ENCODE measurements at places on chromosomes 4 and X.

DNA sequence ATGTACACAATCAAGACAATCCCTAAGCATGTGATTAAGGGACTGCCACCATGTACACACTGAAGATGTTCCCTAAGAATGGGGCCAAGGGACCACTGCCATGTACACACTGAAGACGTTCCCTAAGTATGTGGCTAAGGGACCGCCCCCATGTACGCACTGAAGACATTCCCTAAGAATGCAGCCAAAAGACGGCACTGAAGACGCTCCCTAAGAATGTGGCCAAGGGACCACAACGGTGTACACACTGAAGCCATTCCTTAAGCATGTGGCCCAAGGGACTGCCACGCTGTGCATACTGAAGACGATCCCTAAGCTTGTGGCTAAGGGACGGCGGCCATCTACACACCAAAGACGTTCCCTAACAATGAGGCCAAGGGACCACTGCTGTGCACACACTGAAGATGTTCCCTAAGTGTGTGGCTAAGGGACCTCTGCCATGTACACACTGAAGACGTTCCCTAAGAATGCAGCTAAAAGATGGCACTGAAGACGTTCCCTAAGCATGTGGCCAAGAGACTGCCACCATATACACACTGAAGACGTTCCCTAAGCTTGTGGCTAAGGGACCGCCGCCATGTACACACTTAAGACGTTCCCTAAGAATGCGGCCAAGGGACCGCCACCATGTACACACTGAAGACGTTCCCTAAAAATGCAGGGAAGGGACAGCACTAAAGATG lies 26.4 kb downstream of the DHRSX start:
- peaks cover 4% of the 10 kb centered on the region for H3K4me1 ChIP-seq
- no peak overlapping the region for H3K27ac ChIP-seq
- H3K36me3 ChIP-seq = no peaks in the 10 kb centered on the region
- no peak for DNase-seq

DNA sequence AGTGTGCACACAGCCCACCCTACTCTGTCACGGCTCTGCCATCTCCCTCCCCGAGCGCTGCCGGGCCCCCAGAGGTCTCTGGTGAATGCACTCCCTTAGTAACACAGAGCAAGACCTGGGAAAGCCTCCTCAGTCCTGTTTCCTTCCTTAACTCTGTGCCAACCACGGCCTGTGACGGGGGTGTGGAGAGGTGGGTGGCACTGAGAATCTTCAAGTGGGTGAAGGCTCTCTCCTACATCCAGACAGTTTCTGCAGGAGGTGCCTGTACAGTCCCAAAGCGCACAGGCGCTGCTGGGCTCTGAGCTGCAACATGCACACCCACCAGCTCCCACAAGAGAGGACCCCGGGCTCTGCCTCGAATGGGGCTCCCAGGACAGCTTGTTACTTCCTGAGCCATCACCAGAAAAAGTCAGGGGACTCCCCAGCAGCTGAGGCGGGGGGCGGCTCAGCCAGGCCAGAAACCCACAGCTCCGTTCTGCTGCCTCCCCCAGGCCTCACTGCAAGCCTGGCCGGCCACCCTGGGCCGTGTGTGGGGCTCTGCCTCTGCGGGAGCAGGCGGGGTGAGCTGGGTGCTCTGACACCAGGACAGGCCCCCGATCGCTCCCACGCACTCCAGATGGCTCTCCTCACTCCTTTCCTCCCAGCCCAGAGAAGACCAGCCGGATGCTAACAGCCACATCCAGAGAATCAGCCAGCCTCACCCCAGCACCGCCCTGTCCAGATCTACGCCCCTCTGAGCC lies 29.7 kb downstream of the FAM53A start:
- peaks cover 2% of the 10 kb centered on the region for H3K36me3 ChIP-seq
- H3K27me3 ChIP-seq = peaks cover 8% of the 10 kb centered on the region
- no peak overlapping the region for H3K4me3 ChIP-seq
- H3K4me1 ChIP-seq = no peaks in the 10 kb centered on the region

DNA sequence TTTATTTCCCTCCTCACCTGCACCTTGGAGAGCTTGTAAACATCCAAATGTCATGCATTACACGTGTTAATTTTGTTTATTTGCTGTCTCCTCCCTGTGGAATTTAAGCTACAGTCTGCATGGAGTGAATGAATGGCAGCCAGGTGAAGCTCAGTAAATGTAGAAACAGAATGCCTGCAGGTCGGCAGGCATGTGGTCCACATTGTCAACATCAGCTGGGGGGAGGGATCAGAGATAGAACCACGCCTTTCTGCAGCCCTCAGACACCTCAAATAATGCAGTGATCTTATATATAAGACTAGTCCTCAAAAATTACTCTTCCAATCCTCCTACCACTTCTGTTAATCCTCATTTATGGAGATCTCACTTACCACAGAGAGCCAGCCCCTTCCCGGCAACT lies 131.2 kb upstream of the KIT start:
- no peaks in the 10 kb centered on the region for H3K36me3 ChIP-seq
- no peaks in the 10 kb centered on the region for H3K4me1 ChIP-seq
- H3K4me3 ChIP-seq = no peak overlapping the region
- H3K27ac ChIP-seq = no peak overlapping the region
- H3K27me3 ChIP-seq = no peaks in the 10 kb centered on the region

GRCh38 chr4:152374606-152375285 lies 161.1 kb downstream of the FBXW7 start:
- H3K36me3 ChIP-seq = no peaks in the 10 kb centered on the region
- DNase-seq = no peak
- H3K4me3 ChIP-seq = no peak overlapping the region

- no peaks in the 10 kb centered on the region for H3K4me1 ChIP-seq
- no peak for DNase-seq
- peak overlapping the region; percentile 67 for H3K4me3 ChIP-seq
- no peaks in the 10 kb centered on the region for H3K36me3 ChIP-seq
These were observed 893 bp downstream of the RLIM start for GRCh38 chrX:74613370-74614092.

DNA sequence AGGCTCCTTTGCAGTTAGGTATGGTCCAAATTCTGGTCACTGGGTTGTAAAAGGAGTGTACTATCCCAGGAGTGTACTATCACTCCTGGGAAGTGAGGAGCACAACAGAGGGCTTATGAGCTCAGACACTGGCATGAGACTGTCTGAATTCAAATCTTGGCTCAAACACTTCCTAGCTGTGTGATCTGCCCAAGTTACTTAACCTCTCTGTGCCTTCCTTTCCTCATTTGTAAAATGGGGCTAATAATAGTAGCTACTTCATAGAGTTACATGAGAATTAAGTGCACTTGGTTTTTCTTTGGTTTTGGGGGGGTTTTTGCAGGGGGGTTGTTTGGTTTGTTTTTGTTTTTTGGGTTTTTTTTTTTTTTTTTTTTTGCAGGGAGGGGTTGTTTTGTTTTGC lies 152.0 kb downstream of the BCOR start:
- H3K4me1 ChIP-seq = no peaks in the 10 kb centered on the region
- no peaks in the 10 kb centered on the region for H3K36me3 ChIP-seq
- no peak overlapping the region for H3K4me3 ChIP-seq
- no peaks in the 10 kb centered on the region for H3K27me3 ChIP-seq

- no peaks in the 10 kb centered on the region for H3K27me3 ChIP-seq
- DNase-seq = no peak
- no peaks in the 10 kb centered on the region for H3K36me3 ChIP-seq
These were observed 2.2 kb upstream of the VGLL1 start for GRCh38 chrX:136529795-136530194.

- no peaks in the 10 kb centered on the region for H3K36me3 ChIP-seq
- H3K4me3 ChIP-seq = no peak overlapping the region
These were observed 544.5 kb downstream of the PPP4R3C start for GRCh38 chrX:26918631-26919030.

GRCh38 chrX:78796916-78797315 lies 49.4 kb downstream of the LPAR4 start:
- no peaks in the 10 kb centered on the region for H3K4me1 ChIP-seq
- H3K27ac ChIP-seq = no peak overlapping the region
- no peaks in the 10 kb centered on the region for H3K27me3 ChIP-seq
- no peaks in the 10 kb centered on the region for H3K36me3 ChIP-seq
- no peak for DNase-seq

- no peak overlapping the region for H3K27ac ChIP-seq
- H3K27me3 ChIP-seq = no peaks in the 10 kb centered on the region
- no peak overlapping the region for H3K4me3 ChIP-seq
- peaks cover 2% of the 10 kb centered on the region for H3K4me1 ChIP-seq
- no peak for DNase-seq
These were observed 591 bp upstream of the TSPAN7 start for GRCh38 chrX:38560776-38561125.

DNA sequence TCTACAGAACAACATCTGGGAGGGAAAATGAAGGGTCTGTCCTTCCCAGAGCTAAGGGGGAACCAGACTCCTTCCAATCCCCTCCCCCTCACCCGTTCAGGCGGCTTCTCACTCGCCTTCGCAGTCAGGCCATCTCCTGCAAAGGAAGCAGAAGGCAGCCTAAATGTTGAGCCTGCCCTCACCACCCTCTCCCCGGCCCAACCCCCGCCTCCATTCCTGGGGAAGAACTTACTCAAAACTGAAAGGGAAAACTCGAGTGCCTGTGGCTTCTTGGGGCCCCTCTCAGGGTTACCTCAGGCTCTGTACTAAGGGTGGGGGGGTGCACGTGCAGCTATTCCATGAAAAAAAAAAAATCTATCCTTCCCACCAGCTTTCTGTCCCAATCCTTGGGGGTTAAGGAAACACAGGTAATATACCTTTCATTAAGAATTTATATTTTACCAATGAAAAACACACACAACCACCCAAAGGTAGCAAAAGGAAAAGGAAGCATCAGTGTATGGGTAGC lies 2.4 kb downstream of the ZMYM3 start:
- no peak for DNase-seq
- H3K27me3 ChIP-seq = no peaks in the 10 kb centered on the region
- H3K27ac ChIP-seq = no peak overlapping the region
- H3K4me1 ChIP-seq = peaks cover 11% of the 10 kb centered on the region

- no peak for DNase-seq
- no peak overlapping the region for H3K4me3 ChIP-seq
- H3K27ac ChIP-seq = no peak overlapping the region
- no peaks in the 10 kb centered on the region for H3K36me3 ChIP-seq
- no peaks in the 10 kb centered on the region for H3K27me3 ChIP-seq
- no peaks in the 10 kb centered on the region for H3K4me1 ChIP-seq
These were observed 153.0 kb downstream of the ADAM29 start for GRCh38 chr4:175071123-175071522.

DNA sequence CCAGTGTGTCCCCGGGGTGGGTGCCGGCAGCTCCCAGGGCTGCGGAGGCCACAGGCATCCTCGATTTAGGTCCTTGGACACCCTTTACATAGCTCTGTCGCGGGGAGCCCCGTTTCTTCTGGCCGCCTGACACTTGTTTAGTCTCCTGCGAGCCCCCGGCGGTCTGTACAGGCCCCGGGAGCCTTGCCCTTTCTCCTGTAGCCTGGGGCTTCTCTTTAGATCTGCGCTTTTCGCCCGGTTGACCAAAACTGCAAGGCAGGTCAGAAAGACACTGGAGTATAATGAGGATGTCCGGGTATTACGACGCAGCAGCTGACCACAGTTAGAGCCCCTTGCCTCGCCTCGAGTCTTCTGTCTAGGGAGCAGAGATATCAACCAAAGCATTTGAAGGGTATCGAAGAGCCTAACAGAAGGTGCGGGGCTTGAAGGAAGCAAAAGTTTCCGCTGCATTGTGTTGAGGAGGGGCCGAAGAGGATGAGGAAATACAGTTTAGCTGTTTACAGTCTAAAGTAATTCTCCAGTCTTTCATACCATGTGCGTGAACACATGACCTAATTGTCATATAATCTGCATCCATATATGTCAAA lies 479 bp downstream of the BRCC3 start:
- DNase-seq = no peak
- H3K27ac ChIP-seq = peak overlapping the region; percentile 67
- H3K27me3 ChIP-seq = no peaks in the 10 kb centered on the region

- no peaks in the 10 kb centered on the region for H3K27me3 ChIP-seq
- no peak overlapping the region for H3K27ac ChIP-seq
- no peaks in the 10 kb centered on the region for H3K4me1 ChIP-seq
- H3K36me3 ChIP-seq = no peaks in the 10 kb centered on the region
These were observed 362.2 kb downstream of the FGF13 start for GRCh38 chrX:138349351-138349750.

- H3K4me3 ChIP-seq = no peak overlapping the region
- H3K27ac ChIP-seq = no peak overlapping the region
- H3K4me1 ChIP-seq = peaks cover 2% of the 10 kb centered on the region
- no peak for DNase-seq
- no peaks in the 10 kb centered on the region for H3K27me3 ChIP-seq
These were observed 20.0 kb upstream of the MBNL3 start for GRCh38 chrX:132508834-132509233.

All from neuronal stem cell (in vitro differentiated cells).